ENCODE measurements at places on chromosomes 1 and 21. TPM values are rescaled to one million over a fixed set of nuclear protein-coding genes. Genes with fewer than 3 reads are reported as not detected.

DNA sequence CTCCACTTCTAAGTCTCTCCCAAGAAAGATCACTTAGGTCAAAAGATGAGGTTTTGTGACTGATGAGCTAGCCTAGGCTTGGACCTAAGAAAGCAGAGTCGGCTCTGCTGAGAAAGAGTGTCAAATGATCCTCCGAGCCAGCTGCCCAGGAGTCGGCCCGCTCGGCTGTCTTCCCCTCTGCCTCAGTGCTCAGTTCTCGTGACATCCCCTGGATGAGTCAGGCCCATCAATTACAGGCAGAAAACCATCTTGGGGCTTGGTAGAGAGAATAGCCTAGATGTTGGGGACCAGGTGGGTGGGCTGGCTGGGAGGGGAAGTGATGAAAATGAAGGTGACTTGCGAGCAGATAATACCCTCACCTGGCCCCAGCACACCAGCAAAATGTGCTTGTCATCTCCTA is 60.5 kb downstream of the SLC66A1 start:
- DNase-seq = no peak

DNA sequence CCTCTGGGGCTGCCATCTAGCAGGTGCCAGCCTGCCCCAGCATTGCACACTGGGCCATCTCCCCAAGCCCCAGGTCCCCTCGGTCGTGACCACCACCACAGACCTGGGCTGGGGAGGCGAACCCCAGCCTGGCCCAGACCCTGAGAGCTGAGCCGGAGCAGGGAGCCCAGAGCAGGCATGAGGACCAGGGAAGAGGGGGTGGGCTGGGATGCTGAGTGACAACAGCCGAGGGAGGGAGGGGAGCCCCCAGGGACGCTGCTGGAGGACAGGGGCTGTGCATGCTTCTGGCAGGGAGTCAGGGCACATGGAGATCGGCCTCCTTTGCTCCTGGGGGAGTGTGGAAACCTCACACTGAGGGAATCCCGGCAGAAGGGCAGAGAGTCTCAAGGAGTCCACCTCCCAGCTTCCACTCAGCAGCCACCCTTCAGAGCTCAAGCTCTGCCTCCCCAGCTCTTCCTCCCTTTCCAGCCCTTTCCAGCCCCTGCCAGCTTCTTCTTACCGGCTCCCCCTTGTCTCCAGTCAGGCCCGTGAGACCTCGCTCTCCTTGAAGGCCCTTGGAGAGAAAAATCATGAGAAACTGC is 23.7 kb upstream of the PEF1 start:
- DNase-seq = no peak

- peak; percentile 84 for DNase-seq
These were observed at the start of gene NUAK2 for GRCh38 chr1:205321162-205321958. TSS of gene NUAK2 (minus strand) at chr1:205321745. CDS start at chr1:205321628, 117 bp downstream.

DNA sequence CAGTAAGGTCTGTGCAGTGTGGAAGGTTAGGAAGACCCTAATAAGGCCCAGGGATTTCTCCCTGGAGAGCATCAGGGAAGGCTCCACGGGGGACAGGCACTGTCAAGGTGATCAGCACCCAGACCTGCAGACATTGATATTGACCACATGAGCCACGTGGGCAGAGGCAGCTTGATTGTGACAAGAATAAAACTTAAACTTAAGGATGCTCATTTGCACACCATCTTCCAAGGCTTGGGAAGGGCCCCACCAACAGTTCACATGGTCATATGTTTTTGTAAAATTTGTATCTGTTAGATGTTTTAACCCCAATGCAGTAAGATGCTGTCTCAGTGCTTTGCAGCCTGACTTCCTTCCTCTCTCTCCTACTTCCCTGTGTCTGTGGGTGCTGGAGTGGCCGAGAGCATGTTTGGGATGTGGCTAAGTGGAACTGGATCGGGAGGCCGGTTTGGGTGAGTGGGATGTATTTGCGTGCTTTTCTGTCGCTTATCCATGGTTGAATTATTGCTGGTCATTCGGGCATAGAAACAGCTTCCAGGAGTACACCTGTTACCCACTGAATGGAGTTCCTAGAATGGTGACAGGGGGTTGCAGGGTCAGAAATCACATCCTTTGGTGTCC is 49.8 kb upstream of the OLIG2 start:
- DNase-seq = no peak

GRCh38 chr1:211229365-211229759 is 29.8 kb upstream of the RCOR3 start:
- no peak for DNase-seq

- no peak for DNase-seq
These were observed 21.3 kb upstream of the LDLRAP1 start for GRCh38 chr1:25522031-25522655.

DNA sequence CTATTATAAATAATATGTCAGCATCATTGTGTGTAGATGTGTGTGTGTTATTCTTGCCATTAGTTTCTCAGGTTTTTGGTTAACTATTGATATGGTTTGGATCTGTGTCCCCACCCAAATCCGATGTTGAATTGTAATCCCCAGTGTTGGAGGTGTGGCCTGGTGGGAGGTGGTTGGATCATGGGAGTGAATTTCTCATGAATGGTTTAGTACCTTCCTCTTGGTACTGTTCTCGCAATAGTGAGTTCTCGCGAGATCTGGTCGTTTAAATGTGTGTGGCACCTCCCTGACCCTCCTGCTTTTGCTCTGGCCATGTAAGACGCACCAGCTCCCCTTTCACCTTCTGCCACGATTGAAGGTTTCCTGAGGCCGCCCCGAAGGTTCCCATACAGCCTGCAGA is 9.6 kb upstream of the POFUT2 start:
- DNase-seq = no peak

DNA sequence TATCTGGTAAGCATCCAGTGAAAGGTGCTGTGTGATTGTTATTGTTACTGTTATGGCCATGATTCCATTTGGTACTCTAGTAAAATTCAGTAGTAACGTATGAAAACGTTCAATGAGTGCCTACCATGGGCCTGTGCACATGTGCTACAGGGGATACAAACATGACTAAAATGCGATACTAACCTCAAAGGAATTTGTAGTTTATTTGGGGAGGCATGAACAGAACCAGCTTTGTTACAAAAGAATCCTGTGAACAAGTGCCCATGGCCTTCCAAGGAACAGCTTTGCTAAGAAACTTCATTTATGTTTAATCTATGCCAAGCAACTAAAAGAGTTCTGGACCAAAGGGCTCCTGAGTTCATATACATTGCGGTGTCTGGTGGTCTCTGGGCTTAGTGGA is 28.7 kb downstream of the PTGFR start:
- DNase-seq = no peak

DNA sequence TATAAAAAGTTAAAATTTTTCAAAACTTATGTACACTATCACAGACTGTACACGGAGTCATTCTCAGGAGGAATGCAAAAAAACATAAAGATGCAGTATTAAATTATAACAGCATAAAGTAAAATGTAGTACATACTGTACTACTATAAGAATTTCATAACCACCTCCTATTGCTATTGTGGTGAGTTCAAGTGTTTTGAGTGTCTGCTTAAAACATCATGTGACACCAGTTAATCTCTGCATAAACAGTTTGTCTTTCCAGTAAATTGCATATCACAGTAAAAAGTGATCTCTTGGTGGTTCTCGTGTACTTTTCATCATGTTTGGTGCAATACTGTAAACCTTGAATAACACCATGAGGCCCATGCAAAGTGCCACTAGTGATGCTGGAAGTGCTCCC is 45.2 kb downstream of the SDCCAG8 start:
- DNase-seq = no peak

- DNase-seq = peak; percentile 63
These were observed 601 bp downstream of the CEPT1 start for GRCh38 chr1:111140680-111140967.

GRCh38 chr21:36985751-36986594 is 19.5 kb upstream of the HLCS start:
- DNase-seq = no peak

- no peak for DNase-seq
These were observed 3.6 kb upstream of the VPS26C start for GRCh38 chr21:37270576-37271365.

- no peak for DNase-seq
These were observed 115.4 kb upstream of the HOOK1 start for GRCh38 chr1:59699227-59699847.

- no peak for DNase-seq
These were observed 72.2 kb downstream of the GNG12 start for GRCh38 chr1:67761091-67761490.

DNA sequence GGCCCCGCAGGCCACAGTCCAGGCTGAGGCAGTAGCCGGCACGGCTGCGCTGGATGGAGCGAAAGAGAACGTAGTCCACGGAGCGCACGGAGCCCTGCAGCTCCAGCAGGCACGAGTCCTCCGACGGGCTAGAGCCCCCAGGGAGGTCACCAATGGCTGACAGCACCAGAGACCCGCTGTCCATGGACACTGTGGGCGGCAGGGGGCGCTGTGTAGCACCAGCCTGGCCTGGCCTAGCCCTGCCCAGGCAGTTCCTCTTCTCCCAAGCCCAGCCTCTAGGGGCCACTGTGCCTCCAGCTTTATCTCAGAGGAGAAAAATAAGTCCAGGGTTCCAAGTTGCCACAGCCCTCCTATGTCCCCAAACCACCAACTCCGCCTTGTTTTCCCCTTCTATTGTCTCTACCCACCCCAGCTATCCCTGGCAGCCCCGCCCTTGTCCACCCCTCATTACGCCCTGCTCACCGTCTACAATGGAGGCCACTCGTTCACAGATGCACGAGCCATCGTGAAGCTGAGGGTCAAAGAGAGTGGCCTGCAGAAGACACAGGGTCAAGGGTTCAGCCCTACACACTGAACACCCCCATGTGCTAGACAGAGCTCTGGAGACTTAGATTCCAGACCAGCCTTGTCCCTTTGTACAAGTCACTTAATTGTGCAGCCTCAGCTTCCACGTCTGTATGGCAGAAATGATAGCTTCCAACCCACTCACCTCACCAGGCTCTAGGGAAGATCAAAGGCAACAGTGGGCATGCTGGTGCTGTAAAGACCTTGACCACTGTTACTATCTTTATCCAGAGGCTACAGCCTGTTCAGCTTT is 4.4 kb downstream of the ENTREP3 start:
- no peak for DNase-seq

GRCh38 chr1:224852901-224853568 is 76.4 kb upstream of the DNAH14 start:
- no peak for DNase-seq

DNA sequence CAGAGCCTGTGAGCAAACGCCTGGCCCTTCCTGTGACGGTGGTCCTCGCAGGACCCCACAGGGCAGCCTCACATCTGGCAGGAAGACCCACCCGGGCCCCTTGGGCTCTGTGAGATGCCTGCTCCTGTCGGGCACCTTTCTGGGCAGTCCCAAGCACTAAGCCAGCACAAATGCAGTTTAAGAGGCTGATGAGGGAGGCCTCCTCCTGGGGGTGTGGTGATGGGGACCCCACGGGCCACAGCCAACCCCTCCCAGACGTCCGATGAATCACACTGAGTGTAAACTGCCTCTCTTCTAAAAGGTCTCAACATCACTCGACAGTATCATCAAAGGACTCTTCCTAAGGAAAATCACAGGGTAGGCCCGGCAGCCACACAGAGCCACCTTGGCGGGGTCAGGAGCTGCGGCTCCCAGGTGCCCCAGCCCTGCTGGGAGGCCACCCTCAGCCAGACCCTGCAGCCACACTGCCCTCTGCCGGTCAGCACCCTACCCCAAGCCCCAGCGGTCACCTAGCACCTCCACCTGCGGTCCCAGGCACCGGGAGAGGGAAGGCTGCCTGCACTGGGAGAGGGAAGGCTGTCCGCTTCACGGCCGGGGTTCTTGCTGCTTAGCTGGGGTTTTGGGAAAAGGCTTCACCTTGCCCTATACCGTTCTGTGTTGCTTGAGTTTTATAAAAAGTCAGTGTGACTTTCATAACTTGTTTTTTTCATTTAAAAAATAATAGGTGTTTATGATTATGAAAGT is 3.9 kb upstream of the PRKCZ start:
- peak; percentile 21 for DNase-seq

GRCh38 chr1:35615440-35615839 is 25.9 kb downstream of the PSMB2 start:
- DNase-seq = no peak

DNA sequence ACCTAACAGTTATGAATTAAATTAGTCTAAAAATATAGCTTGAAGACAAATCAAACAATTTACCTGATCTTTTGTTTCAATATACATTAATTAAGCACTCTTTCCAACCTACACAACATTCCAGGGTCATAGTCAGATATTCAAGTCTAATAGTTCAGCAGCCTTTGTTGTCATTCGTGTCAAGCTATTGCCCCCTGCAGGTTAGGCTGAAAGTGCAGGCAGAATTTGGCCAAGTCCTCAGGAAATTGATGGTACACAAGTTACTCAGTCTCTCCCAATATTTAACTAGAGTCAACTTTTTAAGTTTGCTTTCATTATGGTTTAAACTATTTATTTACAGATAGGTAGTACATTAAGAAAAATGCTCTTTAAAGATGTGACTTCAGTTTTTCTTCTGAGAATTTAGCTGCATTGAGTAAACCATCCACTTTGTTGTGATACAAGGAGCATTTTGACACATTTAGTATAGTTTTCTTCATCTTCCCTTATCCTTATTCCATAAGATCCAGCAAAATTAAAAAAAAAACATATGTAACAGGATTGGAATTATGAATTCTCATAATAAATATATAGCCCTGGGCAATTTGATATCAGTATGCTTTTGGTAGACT is 130.3 kb upstream of the DPYD start:
- peak; percentile 56 for DNase-seq

DNA sequence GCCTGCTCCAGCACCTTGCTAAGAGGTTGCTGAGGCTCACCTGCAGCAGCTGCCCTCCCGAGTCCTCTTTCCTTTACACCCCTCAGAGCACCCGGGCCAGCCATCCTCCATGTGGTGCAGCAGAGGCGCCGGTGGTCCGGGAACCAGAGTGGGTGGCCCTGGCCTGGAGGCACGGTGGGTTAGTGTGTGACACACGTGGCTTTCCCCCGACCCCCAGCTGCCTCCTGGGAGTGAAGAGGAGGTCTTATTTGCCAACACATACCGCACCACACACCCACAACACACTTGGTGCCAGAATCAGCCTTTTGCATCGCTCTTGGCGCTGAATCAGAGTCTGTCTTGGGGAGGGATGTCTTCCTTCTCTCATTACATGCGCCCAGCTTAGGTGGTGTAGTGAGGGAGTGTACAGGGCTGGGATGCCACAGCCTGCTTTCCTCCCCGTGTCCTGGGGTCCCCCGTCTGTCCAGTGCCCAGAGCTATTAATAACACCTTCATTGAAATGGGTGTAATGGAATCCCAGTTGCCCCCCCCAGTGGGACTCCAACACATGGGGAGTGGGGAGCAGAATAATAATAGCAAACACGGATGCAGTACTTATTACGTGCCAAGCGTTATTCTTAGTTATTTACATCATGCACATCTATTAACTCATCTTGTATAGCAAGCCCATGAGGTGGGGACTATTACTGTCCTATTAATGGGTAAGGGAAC is 38.2 kb downstream of the MAPKAPK2 start:
- no peak for DNase-seq

- DNase-seq = no peak
These were observed 20.7 kb upstream of the ATP1A1 start for GRCh38 chr1:116352349-116352813.

Gene CNIH3
- 0.65 TPM for total RNA-seq

Gene ALPL
- total RNA-seq = not detected

Gene PALMD
- 1.0 TPM for total RNA-seq

Gene KCNC4
- total RNA-seq = 1.8 TPM

Gene SAMD11
- not detected for total RNA-seq
